Stimulated activated CD4-positive, alpha-beta T cell treated with anti-CD3 and anti-CD28 coated beads, Interleukin-15, amount 100 ng/mL, for 1 hour (primary cell): ENCODE measurements at places on chromosomes 13 and 19.

DNA sequence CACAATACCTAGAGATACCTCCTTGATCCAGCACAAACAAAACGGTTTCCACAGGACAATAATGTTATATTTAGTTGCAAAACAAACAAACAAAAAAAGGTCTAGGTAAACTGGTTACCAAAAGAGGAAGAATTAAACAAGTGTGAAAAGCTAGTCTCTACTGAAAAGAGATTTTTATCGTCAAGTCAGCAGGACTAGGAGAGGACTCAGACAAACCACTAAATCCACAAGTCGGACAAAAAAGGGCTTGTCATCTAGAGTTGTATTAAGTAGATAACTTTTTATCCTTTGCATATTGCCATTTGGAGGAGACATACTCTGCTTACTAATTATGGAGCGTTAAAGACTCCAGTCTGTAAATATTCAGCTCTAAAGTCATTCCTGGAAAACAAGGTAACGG is 9.9 kb upstream of the KPNA3 start:
- no peak for DNase-seq

DNA sequence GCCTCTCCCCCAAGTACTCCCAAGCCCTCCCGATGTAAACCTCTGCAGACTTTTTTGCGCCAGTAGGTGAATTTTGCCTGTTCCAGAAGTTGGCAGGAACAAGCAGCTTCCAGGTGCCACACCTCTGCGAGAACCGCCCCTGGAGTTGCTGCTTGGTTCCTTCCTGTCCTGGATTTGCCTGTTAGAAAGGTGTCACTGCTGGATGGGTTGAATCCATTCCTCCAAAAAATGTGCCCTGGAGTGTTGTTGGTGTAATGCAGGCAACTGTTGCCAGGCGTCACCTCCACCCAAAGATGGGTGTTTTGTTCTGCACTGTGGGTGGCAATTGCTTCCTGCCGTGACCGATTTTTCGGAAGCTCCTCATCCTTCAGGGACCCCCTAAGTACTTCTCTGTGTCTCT is 5.7 kb downstream of the PGPEP1 start:
- no peak for DNase-seq

DNA sequence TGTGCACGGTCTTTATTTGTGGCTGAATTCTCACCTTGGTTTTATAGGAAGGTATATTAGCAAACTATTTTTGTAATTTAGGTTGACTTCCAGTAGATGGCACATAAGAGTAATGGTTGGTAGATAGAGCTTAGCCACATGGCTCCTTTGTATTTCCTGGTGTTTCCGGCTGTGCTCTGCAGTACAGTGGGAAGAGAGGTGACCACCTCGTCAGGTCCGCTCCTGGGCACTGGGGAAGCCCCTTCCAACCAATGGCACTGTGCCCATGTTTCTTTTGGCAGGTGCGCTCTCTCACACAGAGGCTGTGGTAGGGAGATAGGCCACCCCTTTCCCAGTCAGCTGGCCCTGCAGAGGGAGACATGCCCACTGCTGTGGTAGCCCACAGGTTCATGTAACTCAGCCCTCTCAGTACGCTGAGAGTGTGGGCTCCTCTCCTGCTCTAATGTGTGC is 74.3 kb upstream of the ATP12A start:
- no peak for DNase-seq

DNA sequence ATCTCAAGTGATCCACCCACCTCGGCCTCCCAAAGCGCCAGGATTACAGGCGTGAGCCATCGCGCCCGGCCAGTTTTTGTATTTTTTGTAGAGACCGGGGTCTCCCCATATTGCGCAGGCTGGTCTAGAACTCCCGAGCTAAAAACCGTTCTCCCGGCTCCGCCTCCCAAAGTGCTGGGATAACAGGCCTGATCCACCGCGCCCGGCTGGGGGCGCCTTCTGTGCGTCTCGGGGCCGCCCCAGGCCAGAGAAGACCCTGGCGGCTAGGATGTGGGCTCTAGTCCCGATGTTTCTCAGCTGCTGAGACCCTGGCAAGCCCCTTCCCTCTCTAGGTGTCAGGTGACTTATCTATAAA is 3.6 kb downstream of the ARHGAP45 start:
- no peak for DNase-seq

GRCh38 chr13:36903925-36904595 is 16.0 kb downstream of the SMAD9 start:
- DNase-seq = no peak

GRCh38 chr13:30463787-30464495 is 1.8 kb downstream of the HMGB1 start:
- DNase-seq = peak; percentile 53

GRCh38 chr19:7926021-7926726 is at the start of gene CTXN1:
TSS of gene CTXN1 (minus strand) at chr19:7926135. CDS start at chr19:7925538, 597 bp downstream.
- peak; percentile 71 for DNase-seq

DNA sequence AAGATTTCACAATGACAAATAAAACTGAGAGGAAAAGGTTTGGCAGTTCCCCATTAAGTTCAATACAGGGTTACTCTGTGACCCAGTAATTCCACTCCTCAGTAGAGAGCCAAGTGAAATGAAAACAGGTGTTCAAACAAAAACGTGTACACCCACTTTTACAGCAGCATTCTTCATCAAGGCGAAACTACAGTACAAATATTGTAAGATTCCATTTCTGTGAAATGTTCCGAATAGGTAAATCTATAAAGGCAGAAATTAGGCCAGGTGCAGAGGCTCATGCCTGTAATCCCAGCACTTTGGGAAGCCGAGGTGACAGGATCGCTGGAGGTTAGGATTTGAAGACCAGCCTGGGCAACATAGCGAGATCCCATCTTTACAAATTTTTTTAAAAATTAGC is 8.9 kb upstream of the GDF15 start:
- no peak for DNase-seq

DNA sequence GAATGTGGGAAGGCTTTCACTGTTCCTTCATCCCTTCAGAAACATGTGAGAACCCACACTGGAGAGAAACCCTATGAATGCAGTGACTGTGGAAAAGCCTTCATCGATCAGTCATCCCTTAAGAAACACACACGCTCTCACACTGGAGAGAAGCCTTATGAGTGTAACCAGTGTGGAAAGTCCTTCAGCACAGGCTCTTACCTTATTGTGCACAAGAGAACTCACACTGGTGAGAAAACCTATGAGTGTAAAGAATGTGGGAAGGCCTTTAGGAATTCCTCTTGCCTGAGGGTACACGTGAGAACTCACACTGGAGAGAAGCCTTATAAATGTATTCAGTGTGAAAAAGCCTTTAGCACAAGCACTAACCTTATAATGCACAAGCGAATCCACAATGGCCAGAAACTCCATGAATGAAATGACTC is 18.6 kb downstream of the ZNF177 start:
- no peak for DNase-seq

DNA sequence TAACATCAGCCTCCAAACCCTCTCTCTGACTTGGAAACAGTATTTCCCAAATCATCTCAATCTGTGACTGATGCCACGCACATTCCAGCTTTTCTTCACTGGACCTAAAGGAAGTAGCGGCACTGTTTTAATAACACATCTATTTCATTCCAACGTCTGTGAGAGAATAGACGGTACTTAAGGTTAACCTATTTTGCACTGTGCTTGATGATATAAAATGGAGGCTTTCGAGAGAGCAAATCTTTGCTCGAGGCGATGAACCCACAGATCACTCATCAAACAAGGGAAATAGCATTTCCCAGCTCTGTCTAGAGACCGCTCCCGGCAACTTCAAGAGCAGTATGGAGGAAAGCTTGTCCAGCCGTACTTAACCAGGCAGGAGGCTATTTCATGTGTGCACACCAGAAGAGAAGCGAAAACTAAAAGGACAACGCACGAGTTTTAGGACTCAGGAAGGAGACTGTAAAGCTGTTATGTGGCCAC is 2.9 kb downstream of the UBL3 start:
- DNase-seq = no peak

- no peak for DNase-seq
Observed at GRCh38 chr13:52003541-52003940, 7.7 kb downstream of the ATP7B start.

DNA sequence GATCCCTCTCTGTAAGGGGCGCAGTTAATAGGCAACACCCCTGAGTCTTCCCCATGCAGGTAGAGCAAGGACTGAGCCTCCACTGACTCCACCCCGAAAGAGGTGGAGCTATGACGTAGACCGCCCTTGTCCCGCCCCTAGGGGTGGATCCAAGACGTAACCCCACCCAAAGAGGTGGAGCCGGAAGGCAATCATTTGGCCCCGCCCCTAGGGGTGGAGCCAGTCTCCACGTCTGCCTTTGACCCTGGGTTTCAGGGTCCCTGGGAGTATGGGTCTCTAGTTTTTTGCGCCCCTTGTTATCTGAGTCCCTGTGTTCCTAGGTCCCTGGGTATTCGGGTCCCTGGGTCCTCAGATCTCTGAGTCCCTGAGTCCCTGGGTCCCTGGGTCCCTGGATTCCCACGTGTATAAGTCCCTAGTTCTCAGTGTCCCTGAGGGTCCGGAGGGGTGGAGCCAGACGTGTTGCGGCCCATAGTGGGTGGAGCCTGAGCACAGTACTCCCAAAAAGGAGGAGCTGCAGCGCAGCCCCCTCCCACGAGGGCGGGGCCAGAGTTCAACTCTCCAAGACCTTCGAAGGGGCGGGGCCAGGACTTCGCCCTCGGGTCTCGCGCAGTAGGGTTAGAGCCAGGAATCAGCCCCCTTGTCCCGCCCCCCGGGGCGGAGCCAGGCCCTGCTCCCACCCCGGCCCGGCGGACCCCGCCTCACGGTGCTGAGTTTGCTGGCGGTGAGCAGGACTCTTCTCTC is 5.3 kb downstream of the DENND1C start:
- peak; percentile 45 for DNase-seq

- no peak for DNase-seq
Observed at GRCh38 chr19:55322204-55322885, 2.8 kb downstream of the TMEM150B start.

- DNase-seq = no peak
Observed at GRCh38 chr19:10389863-10390262, 9.5 kb upstream of the TYK2 start.

DNA sequence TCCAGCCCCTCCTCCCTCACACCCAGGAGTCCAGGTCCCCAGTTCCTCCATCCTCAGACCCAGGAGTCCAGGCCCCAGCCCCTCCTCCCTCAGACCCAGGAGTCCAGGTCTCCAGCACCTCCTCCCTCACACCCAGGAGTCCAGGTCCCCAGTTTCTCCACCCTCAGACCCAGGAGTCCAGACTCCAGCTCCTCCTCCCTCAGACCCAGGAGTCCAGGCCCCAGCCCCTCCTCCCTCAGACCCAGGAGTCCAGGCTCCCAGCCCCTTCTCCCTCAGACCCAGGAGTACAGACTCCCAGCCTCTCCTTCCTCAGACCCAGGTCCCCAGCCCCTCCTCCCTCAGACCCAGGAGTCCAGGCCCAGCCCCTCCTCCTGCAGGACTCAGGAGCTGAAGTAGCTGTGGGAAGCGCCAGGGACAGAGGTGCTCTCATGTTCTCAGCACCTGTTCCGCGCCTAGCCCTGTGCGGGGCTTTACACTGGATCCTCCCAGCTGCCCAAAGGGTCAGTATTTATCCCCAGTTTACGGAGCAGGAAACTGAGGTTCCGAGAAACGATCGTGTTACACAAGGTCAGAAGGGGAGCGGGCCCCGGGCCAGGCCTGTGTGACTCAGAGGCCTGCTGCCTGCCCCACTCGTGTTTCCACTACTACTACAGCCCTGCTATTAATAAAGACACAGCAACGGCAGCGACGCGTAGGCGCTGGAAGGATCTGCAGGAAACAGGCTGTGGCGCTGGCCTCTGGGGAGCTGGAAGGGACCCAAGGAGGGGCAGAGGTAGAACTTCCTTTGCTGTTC is 1.7 kb upstream of the SBK3 start:
- DNase-seq = no peak

DNA sequence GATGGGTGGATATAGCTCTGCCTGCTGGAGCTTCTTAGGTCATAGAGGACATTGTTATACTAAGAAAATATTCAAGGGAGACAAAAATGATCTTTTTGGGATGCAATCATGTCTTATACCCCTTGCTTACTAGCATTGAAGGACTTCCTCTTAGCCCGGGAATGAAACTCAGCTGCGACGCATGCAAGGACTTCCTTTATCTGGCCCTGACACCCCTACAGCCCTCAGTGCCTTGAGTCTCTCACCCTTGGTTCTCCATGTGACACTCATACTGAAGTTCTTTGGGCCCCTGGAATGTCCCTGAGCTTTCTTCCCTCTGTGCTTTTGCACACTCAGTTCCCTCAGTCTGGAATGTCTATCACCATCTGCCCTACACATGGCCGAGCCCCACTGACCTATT is 72.5 kb upstream of the MTIF3 start:
- DNase-seq = no peak

GRCh38 chr19:18311502-18312091 is 11.3 kb downstream of the LSM4 start:
- no peak for DNase-seq

DNA sequence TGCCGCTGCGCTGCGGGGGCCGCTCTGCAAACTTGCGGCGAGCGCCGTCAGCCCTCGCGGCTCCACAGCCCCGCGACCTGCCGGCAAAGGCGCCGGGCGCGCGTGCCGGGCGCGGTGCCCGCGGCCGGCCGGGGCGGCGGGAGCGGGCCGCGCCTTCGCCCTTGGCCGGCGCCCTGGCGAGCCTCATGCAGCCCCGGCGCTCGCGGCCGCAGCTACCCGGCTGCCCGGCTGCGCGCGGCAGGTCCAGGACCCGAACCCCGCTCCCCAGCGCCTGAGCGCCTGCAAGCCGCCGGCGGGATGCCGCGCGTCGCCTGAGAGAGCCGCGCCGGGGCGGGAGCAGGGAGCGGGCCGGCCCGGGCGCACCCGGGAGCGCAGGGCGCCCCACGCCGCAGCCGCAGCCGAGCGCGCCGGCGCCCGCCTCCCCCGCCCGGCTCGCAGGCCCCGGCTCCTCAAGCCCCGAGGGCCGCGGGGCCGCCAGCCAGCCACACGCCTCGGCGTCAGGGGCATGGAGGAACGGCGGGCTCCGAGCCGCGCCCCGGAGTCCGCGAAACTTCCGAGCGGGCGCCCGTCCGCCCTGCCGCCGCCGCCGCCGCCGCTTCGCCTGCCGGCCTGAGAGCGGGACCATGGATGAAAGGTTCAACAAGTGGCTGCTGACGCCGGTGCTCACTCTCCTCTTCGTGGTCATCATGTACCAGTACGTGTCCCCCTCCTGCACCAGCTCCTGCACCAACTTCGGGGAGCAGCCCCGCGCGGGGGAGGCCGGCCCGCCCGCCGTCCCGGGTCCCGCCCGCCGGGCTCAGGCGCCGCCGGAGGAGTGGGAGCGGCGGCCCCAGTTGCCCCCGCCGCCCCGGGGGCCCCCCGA is 564 bp downstream of the HS6ST3 start:
- no peak for DNase-seq

DNA sequence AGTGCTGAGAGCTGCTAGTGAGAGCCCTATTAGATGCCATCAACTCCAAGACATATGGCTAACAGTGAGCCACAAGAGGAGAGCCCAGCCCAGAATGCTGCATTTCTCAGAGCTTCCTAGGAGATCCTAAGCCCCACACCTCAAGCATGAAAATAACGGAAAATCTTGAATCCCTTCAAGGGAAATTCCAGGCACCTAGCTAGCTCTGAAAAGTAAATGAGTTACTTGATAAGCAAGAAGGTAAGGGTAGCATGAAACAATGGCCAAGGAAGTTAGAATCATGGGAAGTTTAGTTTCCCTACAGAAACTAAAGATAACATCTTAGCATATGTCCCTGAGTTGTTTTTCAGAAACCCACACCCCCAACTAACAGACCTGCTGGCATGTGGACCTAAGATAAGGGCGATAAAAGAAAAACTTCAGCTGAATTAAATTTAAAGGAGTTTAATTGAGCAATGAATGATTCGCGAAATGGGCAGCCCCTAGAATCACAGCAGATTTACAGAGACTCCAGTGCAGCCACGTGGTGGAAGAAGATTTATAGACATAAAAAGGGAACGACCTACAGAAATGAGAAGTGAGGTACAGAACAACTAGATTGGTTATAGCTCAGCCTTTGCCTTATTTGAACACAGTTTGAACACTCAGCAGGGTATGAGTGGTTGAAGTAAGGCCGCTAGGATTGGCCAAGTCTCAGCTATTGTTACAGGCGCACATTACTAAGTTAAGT is 301.3 kb upstream of the DACH1 start:
- no peak for DNase-seq
